ENCODE measurements at places on chromosomes 5 and 9.

GRCh38 chr5:94425396-94425795, 193.0 kb downstream of the KIAA0825 start:
- no peak for DNase-seq

DNA sequence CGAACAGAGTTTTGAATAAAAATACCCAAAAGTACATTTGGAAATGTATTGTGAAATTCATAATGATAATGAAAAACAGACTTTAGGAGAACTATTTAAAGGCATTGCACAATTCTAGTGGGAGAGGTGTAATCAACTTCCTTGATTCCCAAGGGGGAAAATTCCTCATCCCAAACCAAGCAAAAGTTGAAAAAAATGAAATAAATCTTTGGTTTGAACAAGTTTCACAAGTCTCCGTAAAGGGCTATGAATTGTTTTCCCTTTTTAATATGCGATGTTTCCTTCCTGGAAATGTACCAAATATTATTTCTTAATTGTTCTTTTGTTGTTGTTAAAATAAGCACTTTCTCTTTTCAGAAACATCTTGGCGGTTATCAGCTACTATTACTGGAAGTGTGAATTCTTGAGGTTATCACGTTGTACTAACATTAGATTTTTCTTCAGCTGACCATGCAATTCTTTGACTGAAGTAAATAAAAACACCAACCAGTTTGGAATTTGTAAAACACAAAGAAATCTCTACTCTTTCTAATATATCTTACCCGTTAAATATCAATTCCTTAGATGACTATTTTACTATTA, 59.3 kb downstream of the SVEP1 start:
- DNase-seq: no peak

DNA sequence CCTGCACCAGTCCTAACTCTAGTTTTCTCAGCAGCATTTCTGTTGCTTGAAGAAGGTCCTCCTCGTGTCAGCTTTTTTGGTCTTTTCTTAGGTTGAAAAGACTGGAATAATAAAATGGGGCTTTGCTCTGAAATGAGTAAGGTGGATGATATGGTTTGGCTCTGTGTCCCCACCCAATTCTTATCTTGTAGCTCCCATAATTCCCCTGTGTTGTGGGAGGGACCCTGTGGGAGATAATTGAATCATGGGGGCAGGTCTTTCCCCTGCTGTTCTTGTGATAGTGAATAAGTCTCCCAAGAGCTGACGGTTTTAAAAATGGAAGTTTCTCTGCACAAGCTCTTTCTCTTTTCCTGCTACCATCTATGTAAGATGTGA, 53.6 kb downstream of the LIX1 start:
- DNase-seq: no peak

DNA sequence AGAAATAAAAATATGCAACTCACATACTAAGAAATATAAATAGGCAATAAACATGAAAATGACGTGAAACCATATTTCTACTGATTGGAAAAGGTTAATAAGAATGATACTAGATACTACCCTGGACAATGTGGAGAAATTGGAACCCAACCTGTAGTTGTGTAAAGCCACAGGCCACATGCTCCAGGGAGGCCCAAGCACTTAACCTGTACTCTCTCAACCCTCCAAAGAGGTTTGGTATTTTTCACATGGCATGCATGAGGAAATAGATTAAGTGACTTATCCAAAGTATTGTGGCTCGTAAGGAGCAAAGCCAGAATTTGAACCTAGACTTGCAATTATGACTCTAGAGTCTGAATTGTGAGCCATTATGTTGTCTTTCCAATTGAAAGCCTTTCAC, 13.4 kb downstream of the LIFR start:
- DNase-seq: no peak

GRCh38 chr5:8473827-8474568, 605.0 kb downstream of the MTRR start:
- no peak for DNase-seq

Data from T-helper 22 cell (primary cell).